ENCODE measurements at places on chromosomes 7 and 10.
A peak's percentile ranks its signal among the peaks of the same experiment; 100 is the strongest.

GRCh38 chr10:58641708-58642107 lies 129.0 kb downstream of the BICC1 start:
- DNase-seq = no peak

GRCh38 chr7:129401967-129402860 lies 32.0 kb upstream of the STRIP2 start:
- no peak for DNase-seq

DNA sequence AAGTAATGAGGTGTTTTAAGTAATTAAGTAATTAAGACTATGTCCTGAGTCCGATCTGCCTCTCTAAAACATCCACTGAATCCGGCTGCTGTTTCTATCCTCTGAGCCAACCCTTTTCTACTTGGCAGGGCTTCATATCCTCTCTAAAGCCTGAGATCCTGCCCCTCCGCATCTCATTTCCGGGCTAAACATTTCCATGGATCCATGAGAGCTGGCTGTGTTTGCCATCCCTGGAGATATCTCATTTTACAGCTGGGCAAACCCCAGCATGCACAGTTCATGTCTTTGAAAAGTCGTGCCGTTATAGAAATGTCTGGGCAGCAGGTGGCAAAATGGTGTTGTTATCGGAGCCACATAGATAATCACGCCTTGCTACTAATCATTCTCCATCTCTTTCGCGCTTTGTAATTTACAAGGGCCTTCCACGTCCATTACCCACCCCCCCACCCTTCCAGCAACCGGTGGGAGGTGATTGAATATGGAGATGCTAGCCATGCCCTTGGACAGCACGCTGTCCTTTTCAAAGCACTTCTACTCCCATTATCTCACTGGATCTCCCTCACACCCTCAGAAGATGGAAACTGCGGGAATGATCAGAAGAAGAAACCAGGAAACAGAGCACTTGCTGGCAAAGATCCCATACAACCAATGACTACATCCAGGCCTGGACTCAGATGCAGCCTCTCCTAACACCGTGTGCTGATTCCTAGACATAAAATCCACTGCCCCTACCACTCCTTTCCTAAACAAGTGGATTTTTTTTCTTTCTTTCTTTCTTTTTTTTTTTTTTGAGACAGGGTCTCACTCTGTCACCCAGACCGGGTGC lies 1189.2 kb downstream of the TYW1 start:
- DNase-seq = peak; percentile 82

- DNase-seq = peak; percentile 12
These were observed at the start of gene ZC3HAV1L for GRCh38 chr7:139035586-139036353. Gene ZC3HAV1L (minus strand): TSS chr7:139036042. CDS start chr7:139036017, 25 bp downstream.

DNA sequence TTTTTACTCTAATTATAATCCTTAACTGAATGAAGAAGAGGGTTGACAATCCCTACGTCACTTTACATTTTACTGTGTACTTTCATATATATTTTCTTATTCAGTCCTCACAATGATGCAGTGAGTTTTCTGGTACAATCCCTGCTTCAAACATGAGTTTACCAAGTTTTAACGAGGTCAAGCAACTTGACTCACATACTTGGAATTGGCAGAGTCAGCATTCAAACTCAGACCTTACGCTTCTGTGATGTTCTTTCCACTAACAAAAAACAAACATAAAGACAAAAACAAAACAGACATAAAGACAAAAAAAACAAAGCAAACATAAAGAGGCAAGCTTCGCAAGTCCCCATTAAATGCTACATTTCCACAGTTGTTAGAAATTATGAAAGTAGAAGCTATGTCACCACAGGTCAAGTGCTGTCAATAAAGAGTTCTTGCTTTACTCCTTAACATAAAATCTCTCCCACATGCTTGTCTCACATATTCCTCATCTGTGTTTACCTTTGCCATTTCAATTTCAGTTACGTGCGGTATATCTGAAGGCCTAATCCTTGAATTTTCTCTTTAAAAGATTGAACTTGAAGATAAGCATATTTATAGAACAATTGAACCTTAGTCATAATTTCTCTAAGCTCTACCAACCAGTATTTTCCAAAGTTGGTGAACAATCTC lies 217.3 kb downstream of the CELF2 start:
- no peak for DNase-seq

DNA sequence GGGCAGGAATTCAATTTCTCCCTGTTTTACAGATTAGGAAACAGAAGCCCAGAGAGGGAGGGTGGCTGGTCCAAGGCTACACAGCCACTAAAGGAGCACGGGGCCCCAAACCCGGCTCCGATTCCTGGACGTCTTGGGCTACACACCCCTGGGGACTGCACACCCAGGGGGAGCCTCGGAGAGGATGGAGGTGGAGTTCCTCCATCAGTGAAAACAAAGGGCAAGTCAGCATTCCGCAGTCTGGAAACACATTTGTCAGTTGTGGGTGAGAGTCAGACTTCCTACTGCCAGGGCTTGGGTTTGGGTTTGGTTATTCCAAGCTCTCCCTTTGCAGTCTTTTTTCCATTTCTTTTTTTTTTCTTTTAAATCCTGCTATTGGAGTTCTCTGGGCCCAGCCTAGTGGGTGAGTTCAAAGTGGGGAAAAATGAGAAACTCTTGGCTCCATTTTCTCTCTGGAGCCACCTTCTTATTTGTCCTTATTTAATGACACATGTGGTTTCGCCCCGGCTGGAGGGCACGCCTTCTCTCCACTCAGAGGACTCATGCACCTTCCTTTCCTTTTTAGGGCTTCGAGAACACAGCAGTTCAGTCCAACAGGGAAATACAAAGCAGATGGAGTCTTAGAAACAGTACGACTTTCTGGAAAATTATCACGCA lies 59.9 kb upstream of the AQP1 start:
- DNase-seq = no peak

DNA sequence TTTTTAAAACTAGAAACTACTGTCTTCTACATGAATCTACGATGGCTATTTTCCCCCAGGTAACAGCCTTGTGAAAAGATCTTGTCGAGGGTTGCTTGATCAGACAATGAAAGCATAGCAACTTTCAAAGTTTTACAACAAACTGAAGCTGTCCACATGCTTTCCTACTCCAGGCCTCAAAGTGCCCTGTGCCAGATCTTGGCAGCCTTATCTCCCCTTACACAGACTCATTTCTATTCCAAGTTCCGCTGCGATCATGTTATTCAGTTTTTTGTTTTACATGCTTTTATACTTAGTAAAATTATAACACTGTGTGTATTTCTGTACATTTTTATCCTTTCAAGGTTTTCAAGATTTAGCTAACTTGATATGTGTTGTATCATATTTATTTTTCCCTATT lies 661.7 kb upstream of the SORCS1 start:
- no peak for DNase-seq

- no peak for DNase-seq
These were observed 19.0 kb upstream of the PRPS1L1 start for GRCh38 chr7:18046601-18047000.

DNA sequence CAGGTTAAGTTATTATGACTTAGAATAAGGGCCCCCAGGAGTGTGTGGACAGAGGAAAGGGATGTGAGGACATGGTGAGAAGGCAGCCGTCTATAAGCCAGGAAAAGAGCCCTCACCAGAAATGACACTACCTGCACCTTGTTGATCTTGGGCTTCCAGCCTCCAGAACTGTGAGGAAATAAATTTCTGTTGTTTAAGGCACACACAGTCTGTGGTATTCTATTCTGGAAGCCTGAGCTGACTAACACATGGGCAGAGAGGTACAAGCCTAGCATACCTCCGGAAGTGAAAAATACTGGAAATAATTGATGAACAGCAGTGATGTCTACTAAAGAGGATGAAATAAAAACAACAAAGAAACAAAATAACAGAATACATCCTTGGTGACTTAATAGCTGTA lies 46.1 kb upstream of the GRB10 start:
- no peak for DNase-seq

- no peak for DNase-seq
These were observed 42.1 kb downstream of the ASB4 start for GRCh38 chr7:95527776-95528250.

DNA sequence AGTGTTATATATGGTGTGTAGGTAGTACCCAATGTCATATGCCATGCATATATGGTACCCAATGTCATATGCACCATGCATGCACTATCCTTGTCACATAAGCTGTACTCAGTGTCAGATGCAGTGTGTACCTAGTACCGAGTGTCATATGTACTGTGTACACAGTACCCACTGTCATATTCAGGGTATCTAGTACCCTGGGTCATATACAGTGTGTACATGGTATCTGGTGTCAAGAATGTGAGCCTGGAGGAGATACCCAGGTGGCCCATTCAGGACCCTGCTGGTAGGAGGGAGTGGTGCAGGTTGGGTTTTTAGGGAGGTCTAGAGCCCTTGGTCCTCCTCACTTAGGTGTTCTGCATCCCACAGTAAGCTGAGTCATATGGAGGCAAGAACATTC lies 1.8 kb downstream of the ZMYND11 start:
- no peak for DNase-seq

DNA sequence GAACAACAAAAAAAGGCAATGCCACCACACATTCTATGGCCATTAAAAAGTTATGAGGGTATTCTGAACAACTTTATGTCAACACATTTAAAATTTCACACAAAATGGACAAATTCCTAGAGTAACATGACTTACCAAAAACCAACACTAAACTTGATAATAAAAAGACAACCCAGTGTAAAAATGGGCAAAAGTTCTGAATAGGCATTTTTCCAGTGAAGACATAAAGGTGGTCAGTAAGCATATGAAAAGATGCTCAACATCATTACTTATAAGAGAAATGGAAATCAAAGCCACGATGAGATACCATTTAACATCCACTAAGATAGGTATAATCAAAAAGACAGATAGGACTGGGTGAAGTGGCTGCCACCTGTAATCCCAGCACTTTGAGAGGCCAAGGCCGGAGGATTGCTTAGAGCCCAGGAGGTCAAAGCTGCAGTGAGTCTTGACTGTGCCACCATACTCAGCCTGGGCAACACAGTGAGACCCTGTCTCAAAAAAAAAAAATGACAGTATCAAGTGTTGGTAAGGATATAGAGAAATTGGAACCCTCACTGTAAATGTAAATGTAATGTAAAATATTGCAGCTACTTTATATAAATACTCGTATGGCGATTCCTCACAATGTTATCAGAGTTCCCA lies 71.1 kb upstream of the OIT3 start:
- no peak for DNase-seq

DNA sequence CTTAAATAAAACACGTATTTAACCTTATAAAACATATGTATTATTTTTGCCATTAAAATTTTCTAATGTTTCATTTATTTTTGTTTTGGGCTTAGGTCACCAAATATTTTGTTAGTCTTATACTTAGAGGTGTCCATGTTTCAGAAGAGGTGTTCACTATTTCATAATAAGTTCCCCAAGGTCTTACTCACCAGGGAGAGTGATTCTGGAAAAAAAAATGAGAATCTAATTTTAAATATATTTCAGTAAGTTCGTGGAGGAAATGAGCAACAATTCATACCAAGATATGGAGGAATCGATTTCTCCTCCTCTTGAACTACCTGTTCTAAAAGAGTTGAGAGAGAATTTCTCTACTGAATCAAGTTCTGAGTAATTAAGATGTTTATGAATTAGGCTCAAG lies 271.6 kb upstream of the SLC26A5 start:
- no peak for DNase-seq

- DNase-seq = no peak
These were observed 2.7 kb downstream of the GOT1 start for GRCh38 chr10:99427566-99428190.

- DNase-seq = no peak
These were observed 806.2 kb downstream of the CNTNAP2 start for GRCh38 chr7:146922782-146923181.

DNA sequence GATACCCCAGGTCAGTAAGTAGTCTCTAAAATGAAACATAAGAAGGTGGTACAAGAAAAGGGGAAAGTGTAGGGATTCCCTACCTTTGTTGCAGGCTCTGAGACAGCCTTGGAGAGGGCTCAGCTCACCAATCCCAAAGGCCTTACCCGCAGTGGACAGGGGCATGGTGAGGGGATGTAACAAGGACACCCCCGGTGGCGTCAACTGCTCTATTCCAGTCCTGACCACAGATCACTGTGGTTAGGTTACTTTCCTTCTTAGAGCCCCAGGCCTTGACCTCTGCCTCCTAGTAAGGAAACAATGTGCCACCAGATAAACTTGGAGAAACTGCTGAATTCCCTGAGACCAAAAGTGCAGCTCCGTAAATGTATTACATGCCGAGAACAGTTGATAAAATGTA lies 17.5 kb downstream of the PLXNA4 start:
- no peak for DNase-seq

GRCh38 chr7:780516-780915 lies 51.8 kb upstream of the SUN1 start:
- DNase-seq = no peak

DNA sequence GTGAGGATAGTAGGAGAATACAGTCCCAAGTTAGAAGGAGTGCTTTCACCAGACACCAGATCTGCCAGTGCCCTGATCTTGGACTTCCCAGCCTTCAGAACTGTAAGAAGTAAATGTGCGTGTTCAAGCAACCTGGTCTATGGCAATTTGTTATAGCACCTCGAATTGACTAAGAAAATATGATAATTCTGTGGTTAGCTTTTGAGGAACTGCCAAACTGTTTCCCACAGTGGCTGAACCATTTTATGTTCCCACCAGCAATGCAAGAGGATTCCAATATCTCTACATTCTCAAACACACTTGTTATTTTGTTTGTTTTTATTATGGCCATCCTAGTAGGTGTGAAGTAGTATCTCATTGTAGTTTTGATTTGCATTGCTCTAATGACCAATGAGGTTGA lies 47.0 kb downstream of the RBM20 start:
- no peak for DNase-seq

GRCh38 chr7:100892364-100893317 lies 3.0 kb downstream of the ACHE start:
- no peak for DNase-seq

DNA sequence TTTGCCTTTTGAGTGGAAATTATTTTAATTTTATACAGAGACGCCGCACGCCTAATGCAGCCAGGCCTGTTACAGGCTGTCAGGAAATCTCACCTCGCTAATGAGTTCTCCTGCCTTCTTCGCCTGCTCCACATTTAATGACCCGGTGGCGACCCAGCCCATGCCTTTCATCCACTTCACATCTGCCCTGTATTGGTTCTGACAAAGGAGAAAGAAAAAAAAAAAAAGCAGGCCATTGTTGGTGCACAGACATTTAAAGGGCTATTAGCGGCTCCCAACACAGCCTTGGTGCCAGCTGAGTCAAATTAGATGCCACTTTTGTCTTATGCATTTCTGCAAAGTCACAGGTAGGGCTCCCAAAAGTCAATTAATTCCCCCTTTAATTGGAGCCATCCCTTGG lies 43.3 kb downstream of the NRAP start:
- no peak for DNase-seq

DNA sequence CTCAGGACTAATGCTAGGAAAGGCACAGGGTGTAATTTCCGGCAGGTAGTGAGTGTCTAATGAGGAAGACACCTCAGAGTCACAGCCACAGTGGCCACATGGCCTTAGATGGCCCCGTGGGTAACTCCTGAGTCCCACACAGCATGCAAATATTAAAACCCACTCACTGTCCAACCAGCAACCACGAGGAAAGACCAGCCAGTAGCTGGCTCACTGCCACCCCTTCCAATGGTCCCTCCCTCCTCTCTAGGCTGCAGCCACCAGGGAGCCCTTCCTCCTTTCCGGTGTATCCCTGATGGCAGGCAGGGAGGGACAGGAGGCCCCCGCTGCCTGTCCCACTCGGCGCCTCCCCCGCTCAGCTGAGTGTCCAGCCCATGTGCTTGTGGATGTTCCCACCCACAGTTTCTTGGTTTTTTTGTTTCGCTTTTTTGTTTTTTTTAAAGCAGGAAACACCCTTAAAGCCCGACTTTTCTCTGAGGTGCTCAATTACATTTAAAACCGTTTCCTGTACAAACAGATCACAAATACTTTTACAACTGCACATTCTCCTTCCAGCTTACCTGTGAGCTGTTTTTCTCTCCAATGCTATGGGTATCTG lies 9.2 kb downstream of the BNIP3 start:
- DNase-seq = no peak

GRCh38 chr10:6924166-6924565 lies 344.1 kb upstream of the PRKCQ start:
- DNase-seq = no peak
